ENCODE measurements at places on chromosomes 2 and 18.

DNA sequence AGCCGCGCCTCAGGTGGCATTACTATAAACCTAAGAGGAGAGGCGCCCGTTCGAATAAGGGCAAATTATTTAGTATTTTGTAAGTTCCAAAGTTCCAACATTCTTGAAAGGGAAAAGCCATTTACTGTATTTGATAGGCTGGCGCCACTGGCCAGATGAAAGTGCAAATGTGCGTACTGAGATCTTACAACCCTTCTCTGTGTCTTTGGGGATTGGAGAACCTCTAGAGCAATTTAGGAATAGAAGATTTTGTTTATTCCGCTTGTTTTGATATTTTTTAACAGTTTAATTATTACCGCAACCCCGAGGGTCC, 467 bp upstream of the WDR35 start:
- H3K36me3 ChIP-seq: no peaks in the 10 kb centered on the region
- H3K4me3 ChIP-seq: peak overlapping the region; percentile 84
- H3K4me1 ChIP-seq: peaks cover 7% of the 10 kb centered on the region
- no peaks in the 10 kb centered on the region for H3K27me3 ChIP-seq
- peak; percentile 6 for DNase-seq
- no peak overlapping the region for H3K27ac ChIP-seq

- H3K4me3 ChIP-seq: no peak overlapping the region
- no peaks in the 10 kb centered on the region for H3K27me3 ChIP-seq
- no peak for DNase-seq
These were observed 111.9 kb upstream of the REG3A start for GRCh38 chr2:79271456-79271855.

- no peak for DNase-seq
- peaks cover 23% of the 10 kb centered on the region for H3K4me1 ChIP-seq
- H3K27me3 ChIP-seq: no peaks in the 10 kb centered on the region
- no peak overlapping the region for H3K27ac ChIP-seq
These were observed 33.3 kb upstream of the MAT2A start for GRCh38 chr2:85505551-85506238.

- H3K36me3 ChIP-seq: no peaks in the 10 kb centered on the region
- no peak overlapping the region for H3K27ac ChIP-seq
- no peak overlapping the region for H3K4me3 ChIP-seq
- no peak for DNase-seq
These were observed 136.9 kb downstream of the PTGR3 start for GRCh38 chr18:75071866-75072671.

- no peak overlapping the region for H3K4me3 ChIP-seq
- no peak overlapping the region for H3K27ac ChIP-seq
- no peaks in the 10 kb centered on the region for H3K36me3 ChIP-seq
These were observed 136.1 kb downstream of the DCDC2C start for GRCh38 chr2:3839476-3839875.
